ENCODE measurements at places on chromosomes 12 and 14.

GRCh38 chr14:68948686-68949600 is 30.2 kb downstream of the ACTN1 start:
- DNase-seq, result no peak

- no peak for DNase-seq
These were observed 142.8 kb downstream of the VRK1 start for GRCh38 chr14:96940009-96940408.

DNA sequence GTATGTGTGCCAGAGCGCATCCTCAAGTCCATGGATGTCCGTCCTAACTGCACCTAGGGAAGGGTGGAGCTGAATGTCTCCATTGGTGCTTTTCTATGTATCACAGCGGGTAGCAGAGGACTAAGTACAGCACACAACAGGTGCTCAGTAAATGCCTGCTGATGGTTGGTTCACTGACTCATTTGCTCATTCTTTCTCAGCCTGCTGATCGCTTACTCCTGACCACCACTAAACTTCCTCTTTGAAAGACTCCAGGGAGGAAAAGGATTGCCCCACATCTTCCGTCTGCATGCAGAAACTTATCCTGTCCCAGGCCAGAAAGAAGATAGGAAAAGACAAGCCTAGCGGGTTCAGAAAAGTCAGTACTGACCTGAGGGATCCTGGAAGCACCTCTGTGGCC is 66.3 kb downstream of the B4GALNT3 start:
- no peak for DNase-seq

- DNase-seq, result peak; percentile 29
These were observed 7.7 kb downstream of the ANKRD9 start for GRCh38 chr14:102501751-102502315.

GRCh38 chr14:23903442-23903841 is 50.1 kb upstream of the DHRS4 start:
- DNase-seq, result no peak

DNA sequence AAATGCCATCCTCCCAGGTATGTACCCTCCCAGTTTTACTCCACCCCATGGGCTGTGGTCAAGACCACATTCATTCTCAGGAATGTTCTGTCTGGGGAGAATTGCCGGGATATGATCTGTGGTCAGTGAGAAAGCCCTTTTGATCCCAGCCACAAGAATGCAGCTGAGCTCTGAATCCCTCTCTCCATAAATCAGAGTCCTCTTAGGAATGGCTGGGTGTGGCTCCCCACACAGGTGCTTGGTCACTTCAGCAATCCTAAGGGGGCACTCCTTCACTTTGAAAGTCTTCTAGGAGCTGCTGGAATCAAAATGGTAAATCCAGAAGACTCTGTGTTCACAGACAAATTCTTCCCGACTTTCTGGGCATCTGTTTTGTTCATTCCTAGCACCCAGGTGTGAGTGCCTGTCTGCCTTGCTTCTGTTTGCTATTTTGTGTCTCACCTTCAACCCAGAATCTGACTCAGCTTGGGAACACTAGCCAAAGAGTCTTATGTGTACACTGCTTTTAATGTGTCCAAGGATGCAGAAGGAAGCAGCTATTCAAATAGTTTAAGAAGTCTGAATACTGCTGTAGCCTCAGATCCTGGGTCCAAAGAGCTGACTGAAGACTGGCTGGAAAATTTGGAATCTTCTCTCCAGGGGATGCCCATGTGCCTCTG is 144.6 kb upstream of the CDKN3 start:
- no peak for DNase-seq

DNA sequence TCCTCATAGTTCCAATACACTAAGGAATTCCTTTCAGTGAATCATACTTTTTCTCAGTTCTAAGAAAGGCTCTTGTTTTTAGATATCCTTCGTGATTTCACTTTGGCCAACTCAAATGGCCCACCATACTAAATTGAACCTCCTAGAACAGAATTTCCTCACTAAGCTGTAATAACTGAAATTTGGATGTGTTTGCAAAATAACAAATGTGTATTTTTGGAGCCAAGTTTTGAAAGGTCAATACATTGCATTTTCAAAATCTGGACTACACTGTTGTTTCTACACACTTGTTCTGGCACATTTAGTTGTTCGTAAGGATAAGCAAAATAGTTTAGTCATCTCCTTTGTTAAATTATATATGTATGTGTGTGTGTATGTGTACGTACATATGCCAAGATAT is 439.0 kb upstream of the STXBP6 start:
- DNase-seq, result no peak

DNA sequence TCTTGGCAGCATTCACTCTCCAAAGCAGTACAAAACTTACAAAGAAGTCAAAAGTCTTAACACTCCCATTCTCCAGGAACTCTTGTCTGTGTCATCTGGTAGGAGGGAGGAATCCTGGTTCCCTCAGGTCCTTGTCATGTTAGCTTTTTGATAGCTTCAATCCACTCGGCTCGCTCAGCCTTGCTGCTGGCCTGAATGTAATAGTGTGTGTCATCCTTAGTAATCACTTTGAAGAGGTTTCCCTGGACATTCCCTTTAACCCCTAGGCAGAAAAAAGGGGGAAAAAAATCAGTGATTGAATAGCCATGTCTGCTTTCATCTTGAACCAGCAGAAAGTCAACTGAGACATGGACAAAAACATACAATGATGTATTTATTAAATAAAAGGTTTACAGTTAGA is 24.8 kb downstream of the PLEK2 start:
- DNase-seq, result no peak

DNA sequence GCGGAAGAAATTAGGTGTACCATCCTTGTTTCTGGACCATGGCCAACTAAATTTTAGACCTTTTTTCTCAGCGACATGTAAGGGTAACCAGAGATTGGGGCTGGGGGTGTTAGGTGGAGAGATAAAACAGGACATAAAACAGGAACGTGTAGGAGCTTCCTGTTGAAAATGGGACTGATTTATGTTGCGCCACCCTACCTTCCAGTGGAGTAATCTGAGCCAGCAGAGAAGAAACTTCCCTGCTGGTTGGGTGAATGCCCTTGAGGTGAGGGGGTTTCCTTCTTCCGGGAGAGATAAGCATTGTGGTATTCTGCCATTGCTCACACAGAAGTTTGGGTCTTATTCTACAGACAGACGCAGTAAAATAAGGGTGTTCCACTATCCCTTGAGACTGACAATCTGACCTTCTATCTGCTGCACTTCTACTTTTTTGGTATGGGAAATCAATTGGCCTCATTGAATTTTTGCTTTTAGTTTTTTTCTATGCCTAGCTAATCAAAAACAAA is 417.6 kb downstream of the PCNX1 start:
- peak; percentile 4 for DNase-seq

GRCh38 chr12:113891167-113891692 is 74.9 kb downstream of the RBM19 start:
- DNase-seq, result no peak

- peak; percentile 41 for DNase-seq
These were observed 3.2 kb downstream of the USP44 start for GRCh38 chr12:95548056-95548538.

DNA sequence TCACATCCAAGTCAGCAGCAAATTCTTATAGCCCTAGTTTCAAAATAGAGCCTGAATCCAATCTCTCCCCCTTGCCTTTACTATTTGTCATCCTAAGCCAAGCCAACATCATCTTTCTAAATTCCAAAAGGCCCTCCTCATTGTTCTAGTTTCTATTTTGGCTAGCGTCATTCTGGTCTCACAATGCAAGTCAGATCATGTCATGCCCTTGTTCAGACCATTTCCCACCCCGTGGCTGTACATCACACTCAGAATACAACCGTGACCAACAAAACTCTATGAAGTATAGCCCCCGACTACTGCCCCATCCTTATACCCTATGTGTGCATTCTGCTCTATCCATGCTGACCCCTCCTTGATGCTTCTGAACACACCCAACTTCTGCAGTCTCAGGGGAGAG is 12.3 kb upstream of the GNG2 start:
- no peak for DNase-seq

GRCh38 chr12:108630481-108631207 is 3.0 kb downstream of the SELPLG start:
- DNase-seq, result peak; percentile 68

DNA sequence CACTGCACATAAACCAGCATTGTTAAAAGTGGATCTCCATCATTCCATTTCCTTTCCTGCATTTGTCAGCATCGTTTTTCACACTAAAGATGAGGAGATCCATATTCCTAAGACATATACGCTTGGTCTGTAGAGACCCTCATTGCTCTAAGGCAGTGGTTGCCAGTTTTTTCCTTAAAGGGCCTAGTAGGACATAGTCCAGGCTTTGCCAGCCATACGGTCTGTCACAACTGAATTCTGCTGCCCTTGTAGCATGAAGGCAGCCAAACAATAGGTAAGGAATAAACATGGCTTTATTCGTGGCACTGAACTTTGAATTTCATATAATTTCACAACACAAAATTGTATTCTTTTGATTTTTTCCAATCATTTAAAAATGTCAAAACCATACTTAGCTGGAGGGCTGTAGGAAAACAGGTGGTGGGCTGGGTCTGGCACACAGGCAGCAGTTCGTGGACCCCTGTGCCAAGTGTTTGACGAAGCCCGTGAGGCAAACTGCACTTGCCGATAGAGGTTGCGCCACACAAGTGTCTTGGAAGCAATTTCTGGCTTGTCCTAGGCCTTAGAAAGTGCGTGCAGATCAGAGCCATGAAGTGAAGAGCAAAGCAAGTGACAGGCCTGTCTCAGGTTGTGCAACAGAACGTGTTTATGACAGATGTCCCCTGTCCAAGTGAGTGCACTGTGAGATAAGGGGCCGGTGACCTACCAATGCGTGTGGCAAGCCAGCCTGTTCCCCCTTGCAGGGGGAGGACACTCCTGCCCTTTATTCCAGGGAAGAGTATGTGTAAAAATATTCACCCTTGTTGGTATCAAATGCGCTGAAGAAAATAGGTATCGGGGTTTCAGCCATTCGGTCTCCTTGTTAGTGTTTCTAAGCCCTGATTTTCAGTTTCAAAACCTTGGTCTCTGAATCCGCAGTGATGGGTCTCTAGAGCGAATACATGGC is 916 bp upstream of the CHPT1 start:
- peak; percentile 95 for DNase-seq

DNA sequence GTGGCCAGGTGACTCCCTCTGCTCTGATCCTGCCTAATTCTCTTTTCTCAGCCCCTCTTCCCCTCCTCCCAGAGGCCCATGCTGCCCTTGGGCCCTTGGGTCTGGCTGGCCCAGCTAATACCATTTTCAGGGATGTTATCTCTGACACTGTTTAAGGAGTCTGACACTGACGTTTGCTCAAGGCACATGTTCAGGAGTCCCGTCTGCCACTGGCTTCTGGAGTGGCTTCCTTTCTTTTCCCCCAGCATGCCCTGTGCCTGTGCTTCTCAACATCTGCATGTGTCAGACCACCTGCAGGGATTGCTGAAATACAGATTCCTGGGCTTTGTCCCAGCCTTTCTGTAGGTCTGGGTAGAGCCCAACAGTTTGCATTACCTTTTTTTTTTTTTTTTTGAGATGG is 128.9 kb downstream of the BCL11B start:
- DNase-seq, result no peak
